Epithelial cell of proximal tubule (primary cell): ENCODE measurements at places on chromosomes 11 and 22. TPM values are rescaled to one million over a fixed set of nuclear protein-coding genes. Genes with fewer than 3 reads are reported as not detected.

DNA sequence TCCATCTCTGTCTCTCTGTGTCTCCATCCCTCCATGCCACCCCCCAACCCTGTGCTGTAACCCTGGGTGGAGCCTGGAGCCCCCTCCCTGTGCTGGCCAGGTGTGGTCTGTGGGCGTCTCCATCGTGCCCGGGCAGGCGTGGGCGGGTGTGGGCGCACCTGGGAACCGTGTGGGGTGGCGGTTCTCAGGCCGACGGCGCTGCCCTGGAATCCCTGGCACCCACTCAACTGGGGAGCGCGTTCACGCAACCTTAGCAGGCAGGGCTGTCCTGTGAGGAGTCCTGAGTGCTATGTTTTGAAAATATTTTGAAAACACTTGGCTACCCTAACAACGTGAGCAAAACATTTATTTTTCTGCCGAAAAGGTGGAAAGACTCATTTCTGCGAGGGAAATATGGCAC, 4.7 kb downstream of the TNNT3 start:
- no peak for DNase-seq

Gene PPP6R2
- 35.7 and 49.3 TPM in 2 replicates for total RNA-seq

Gene MS4A6A
- total RNA-seq: not detected in 2 replicates

Gene TBX10
- not detected in 2 replicates for total RNA-seq

Gene HTR3B
- not detected in 2 replicates for total RNA-seq

- no peak for DNase-seq
These were observed 111.1 kb downstream of the TP53I11 start for GRCh38 chr11:44839458-44840084.

- DNase-seq: no peak
These were observed 649 bp downstream of the SELENOO start for GRCh38 chr22:50201191-50202129.

DNA sequence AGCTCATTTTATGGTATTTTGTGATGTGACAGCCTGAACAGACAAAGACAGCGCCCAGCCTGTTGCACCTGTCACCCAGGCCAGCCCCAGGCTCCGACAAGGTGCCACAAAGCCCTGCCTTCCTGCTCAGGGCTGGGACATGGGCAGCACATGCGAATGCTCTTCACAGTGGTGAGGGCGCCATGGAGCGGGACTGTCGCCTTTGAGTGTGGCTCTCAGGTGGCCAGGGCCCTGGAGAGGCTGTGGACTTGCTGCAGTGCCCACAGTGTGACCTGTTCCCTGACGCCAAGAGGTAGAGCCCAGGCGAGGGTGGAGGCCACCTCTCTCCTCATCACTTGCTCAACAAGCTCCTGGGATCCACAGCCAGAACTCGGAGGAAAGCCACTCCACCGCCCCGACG, 346.3 kb downstream of the SHANK2 start:
- no peak for DNase-seq

Gene TREH
- not detected in 2 replicates for total RNA-seq

DNA sequence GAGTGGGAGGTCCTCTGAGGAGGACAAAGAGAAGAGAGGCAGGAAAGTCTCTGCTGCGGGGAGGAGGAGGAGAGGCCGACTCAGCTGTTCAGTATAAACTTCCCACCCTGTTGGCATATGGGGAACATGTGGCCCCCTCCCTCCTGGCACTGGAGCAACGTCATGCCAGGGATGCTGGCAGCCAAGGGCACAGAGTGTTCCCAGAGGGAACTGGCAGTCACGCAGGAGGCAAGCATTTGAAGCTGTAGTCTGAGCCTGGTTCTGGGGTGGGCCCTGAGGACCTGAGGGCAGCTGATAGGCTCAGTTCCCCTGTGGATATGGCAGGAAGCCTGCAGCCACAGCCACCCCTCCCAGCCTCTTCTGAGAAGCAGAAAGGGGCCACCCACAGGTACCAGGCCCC, 67.1 kb upstream of the TSPAN18 start:
- no peak for DNase-seq

DNA sequence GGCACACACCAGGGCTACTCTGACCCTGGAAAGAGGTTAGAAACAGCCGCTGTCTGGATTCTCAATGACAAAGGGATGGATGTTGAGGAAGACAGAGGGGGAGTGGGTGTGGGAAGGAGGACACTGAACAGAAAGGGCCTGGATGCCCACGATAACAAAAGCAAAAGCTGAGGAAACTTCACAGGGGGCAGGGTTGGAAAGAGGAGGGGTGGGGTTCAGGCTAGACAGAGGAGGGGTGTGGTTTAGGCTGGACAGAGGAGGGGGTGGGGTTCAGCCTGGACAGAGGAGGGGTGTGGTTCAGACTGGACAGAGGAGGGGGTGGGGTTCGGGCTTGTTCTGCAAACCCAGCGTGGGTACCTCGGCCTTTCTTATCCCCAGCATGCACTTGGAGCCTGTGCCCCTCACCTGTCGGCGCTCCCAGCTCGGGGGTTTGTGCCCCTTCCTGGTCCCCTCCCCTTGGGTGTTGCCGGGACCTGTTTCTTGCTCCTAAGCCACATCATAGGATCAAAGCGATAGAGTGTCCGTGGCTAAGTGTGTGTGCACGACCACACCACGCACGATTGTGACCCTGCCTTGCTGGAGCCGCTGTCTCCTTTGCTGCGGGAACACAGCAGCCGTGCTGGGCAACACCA, 75.6 kb downstream of the BRD1 start:
- no peak for DNase-seq

GRCh38 chr11:63889344-63889743, 27.6 kb downstream of the RCOR2 start:
- DNase-seq: no peak

GRCh38 chr11:65555693-65556231, 2.4 kb downstream of the LTBP3 start:
- DNase-seq: no peak

Gene GAS2L1
- 31.4 and 34.9 TPM in 2 replicates for total RNA-seq

Gene GDPD4
- not detected in 2 replicates for total RNA-seq

- no peak for DNase-seq
These were observed 41.1 kb downstream of the PHF21B start for GRCh38 chr22:44968736-44969135.

GRCh38 chr11:76394411-76394810, 13.3 kb downstream of the GVQW3 start:
- no peak for DNase-seq

- no peak for DNase-seq
These were observed 9.0 kb downstream of the CSNK2A3 start for GRCh38 chr11:11344045-11344444.

- DNase-seq: no peak
These were observed 22.0 kb downstream of the ATG13 start for GRCh38 chr11:46639197-46639839.

- DNase-seq: no peak
These were observed 21.9 kb downstream of the CARS1 start for GRCh38 chr11:3035333-3035732.

- DNase-seq: no peak
These were observed 49.1 kb downstream of the EMSY start for GRCh38 chr11:76493626-76494539.

Gene OR6A2
- total RNA-seq: 0.07 TPM in 1 of 2 replicates, not detected in the other

DNA sequence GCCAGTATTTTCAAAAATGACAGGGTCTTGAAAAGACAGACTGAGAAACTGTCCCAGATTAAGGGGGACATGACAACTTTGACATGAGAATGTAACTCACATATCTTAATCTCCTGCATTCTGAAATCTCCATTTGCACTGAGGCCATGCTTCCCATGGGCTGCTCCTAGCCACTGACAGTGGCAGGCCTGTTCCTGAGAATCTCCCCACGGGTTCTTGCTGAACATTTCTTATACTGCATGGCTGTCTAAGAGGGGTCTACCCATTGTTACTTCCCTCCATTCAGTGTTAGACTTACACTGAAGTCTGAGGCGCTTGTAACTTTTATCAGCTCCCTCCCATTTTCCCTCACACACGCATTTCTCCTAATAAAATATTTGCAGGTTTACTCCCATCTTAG, 1.5 kb downstream of the CEP295 start:
- no peak for DNase-seq
